ENCODE measurements at places on chromosomes 3 and 15.

DNA sequence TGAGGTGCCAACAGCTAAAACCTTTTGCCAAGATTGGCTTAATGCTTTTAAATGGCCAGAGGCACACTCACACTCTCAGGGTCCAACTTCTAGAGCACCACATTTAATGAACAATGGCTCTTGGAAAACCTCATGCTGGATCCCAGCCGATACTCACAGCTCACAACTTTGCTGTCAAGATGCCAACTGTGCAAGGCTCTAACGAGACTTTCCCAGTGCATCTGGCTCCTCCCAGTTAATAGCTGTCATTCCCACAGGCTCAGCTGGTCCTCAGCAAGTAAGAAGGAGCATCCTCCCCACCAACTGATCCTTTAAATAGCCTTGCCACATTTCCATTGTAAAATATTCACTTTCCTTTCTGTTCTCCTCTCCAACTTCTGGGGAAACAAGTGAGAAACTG is 20.3 kb upstream of the FRMD4B start:
- no peak for DNase-seq

DNA sequence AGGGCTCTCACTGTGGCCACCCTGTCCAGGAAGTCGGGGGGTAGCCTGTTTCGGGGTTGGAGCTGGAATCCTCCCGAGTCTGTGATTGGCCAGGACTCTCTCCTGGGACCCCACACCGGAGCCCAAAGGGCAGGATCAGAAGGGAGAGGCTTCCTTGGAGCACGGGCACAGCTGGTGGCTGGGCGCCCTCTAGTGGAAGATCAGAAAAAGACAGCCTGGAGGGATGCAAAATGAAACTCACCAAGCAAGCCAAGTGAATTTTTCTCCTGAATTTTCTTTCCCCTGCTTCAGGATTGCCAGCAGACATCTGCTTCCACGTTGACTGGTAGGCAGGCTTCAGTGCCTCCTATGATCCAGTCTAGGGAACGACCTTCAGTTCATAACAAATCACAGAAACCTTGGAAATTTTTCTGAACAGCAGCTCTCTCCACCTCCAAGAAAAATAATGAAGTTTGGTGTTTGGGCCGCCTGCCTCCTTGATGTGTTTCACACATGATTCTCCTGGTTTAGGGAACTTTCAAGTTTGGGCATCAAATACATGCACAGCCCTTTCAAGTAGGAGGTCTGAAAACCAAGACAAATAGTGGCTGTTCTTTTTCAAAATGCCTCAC is 224.6 kb downstream of the VPS13C start:
- peak; percentile 21 for DNase-seq

GRCh38 chr3:17144665-17144993 is 259.9 kb downstream of the PLCL2 start:
- DNase-seq = no peak

DNA sequence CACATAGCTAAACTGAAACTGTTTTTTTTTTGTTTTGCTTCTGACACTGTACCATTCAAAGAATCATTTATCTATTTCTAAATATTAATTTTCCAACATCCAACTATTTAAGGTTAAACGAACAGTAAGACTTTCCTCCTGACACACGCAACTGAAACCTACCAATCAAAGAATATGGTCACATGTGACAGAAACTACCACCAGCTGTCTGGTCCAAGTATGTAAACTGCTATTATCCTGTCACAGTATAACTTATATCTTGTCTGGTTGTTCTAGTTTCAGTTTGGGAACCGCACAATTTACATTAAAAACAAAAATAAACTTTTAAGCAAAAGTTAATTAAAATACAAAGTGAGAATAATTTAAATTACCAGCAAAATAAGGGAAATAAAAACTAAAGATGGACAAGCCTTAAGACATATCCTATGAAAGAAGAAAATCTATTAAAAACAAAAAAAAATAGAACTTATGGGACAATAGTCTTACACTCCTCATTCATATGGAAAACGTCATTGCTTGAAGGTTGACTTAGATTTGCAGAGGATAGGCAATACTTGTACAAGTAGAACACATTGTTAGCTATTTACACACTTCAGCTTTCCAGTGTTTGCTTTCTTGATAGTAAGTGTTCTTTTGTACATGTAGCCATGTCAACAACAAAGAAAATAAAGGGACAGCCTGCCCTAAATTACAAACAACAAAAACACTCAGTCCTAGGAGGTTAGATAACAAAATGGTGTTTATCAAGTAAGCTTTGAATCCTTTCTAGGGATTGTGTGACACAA is 26.8 kb upstream of the CHRM5 start:
- no peak for DNase-seq

DNA sequence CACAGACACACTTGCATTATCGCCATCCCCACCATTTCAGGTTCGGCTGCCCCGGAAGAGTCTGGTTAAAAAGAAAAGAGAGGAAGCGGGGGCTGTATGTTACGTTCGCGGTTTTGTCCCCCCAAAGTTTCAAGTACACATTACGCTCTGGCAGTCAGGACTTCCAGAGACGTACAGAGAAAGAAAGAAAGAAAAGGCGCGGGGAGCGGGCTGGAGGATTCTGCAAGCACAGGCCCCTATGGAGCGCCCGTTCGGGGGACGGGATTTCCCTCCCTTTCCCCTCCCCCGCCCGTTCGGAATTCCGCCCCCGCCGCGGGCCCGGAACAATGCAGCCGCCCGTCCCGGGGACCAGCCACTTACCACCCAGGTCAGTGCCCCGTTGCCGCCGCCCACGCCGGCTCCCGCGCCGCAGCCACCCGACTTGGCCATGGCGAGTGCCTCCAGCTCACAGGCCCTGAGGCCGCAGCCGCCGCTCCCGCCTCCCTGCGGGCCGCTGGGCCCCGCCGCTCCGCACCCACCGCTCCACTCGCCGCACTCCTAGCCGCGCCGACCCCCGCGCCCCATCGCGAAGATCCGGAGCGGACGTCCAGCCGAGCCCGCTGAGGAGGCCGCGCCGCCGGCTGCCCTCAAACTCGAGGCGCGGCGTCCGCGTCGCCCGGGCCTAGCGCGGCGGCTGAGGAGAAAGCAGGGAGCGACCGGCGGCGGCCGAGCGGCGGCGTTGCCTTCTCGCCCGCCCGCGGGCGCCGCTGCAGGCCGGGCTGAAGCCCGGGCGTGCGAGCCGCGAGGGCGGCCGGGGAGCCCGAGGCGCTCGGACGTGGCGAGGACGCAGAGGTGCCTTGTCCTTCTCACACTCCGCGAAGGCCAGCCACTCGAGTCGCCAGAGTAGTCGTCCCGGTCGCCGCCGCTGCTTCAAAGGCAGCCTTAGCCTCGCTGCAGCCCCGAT is 567 bp downstream of the TOP2B start:
- peak; percentile 47 for DNase-seq

GRCh38 chr15:33852570-33852969 is 115.7 kb upstream of the CHRM5 start:
- DNase-seq = no peak

Data from stimulated activated CD4-positive, alpha-beta T cell treated with anti-CD3 and anti-CD28 coated beads, Interleukin-2, amount 100 ng/mL, for 4 hours (primary cell).